Amniotic stem cell (primary cell): ENCODE measurements at places on chromosomes 3 and 15.

- no peak for DNase-seq
Measured at GRCh38 chr3:11566916-11567315, 76.8 kb downstream of the VGLL4 start.

GRCh38 chr3:37114251-37115145 is 59.9 kb downstream of the LRRFIP2 start:
- DNase-seq, result peak; percentile 61

GRCh38 chr3:160754371-160754854 is 1.6 kb upstream of the PPM1L start:
- DNase-seq, result peak; percentile 4

DNA sequence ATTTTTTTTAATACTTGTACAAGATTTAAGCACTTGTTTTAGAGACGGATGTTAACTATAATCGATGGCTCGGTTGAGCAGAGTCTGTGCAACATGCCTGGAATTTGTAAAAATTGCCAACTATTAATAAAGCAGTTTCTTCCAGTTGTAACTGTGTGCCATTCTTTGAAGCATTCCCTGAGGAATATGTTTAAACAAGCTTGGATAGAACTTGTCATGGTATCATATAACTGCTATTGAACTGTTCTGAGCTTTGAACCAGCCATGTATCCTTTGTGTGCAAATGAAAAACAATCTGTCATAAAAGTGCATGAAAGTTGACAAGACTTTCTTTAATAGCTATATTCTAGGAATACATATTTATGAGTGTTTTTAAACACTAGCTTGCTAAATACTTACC is 45.8 kb upstream of the UBE2E2 start:
- DNase-seq, result no peak
